Stromal cell of bone marrow (primary cell): ENCODE measurements at places on chromosomes 6 and 20.

DNA sequence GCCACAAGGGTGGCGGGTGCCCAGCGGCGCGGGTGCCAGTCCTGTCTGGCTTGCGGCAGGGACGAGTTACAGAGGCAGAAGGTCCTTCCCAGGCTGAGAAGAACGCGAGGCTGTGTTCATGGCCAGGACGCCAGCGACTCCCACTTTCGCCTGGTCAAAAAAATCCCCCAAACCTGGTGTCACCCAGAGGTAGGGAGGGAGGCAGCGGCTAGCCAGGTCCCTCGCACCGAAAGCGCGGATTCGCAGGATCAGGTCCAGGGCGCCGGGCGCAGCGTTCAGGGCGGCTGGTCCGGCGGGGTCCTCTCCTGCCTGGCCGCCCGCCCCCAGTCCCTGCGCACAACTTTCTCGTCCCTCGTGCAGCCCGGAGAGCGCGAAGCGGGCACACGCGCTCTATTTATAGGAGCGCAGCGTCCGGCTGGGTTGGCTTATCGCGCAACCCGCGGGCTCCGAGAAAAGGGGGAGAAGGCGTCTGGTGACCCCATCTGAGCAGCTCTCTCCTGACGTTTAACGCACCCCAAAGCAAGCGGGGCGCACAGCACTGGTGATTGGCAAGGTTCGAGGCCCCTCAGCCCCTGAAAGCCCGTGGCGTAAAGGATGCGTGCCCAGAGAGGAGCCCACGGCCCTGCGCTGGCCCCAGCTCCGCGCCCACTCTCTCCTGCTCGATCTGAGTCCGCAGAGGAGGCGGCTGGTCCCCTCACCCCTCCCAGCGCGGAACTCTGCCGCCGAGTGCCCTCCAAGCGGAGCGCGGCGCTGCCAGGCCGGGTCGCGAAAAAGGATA is 519 bp downstream of the CBLN4 start:
- no peak for DNase-seq

DNA sequence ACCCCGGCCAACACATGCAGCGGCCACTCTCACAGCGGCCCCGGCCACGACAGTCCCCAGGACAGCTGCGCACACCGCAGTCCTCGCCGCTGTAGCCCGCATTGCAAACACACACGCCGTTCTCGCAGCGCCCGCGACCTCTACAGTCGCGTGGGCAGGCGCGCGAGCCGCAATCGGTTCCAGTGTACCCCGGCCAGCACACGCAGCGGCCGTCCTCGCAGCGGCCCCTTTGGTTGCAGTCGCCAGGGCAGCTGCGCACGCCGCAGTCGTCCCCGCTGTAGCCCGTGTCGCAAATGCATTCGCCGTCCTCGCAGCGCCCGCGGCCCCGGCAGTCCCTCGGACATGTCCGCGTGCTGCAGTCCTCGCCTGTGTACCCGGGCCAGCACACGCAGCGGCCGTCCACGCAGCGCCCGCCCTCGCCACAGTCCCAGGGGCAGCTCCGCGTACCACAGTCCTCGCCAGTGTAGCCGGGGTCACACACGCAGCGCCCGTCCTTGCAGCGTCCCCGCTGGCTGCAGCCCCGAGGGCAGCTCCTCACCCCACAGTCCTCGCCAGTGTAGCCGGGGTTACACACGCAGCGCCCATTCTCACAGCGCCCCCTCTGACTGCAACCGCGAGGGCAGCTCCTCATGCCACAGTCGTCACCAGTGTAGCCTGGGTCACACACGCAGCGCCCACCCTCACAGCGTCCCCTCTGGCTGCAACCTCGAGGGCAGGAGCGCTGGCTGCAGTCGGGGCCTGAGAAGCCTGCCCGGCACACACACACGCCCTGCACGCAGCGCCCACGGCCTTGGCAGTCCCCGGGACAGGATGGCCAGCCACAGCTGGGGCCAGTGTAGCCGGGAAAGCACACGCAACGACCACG is 12.5 kb downstream of the TNXB start:
- DNase-seq = no peak

- DNase-seq = no peak
Measured at GRCh38 chr6:16540804-16541752, 220.2 kb downstream of the ATXN1 start.

- DNase-seq = peak; percentile 51
Measured at GRCh38 chr20:49982346-49983122, at the start of gene SNAI1. Gene SNAI1, plus strand, starts transcription at chr20:49982980. Its CDS starts 80 bp downstream, at chr20:49983060.

- DNase-seq = no peak
Measured at GRCh38 chr6:166767230-166767629, 140.2 kb upstream of the RPS6KA2 start.

GRCh38 chr20:46690219-46691106 is 1.2 kb upstream of the TP53RK start:
- no peak for DNase-seq

GRCh38 chr6:45772886-45773495 is 242.7 kb downstream of the CLIC5 start:
- no peak for DNase-seq

- DNase-seq = peak; percentile 44
Measured at GRCh38 chr6:75488033-75488432, 5.6 kb downstream of the FILIP1 start.

DNA sequence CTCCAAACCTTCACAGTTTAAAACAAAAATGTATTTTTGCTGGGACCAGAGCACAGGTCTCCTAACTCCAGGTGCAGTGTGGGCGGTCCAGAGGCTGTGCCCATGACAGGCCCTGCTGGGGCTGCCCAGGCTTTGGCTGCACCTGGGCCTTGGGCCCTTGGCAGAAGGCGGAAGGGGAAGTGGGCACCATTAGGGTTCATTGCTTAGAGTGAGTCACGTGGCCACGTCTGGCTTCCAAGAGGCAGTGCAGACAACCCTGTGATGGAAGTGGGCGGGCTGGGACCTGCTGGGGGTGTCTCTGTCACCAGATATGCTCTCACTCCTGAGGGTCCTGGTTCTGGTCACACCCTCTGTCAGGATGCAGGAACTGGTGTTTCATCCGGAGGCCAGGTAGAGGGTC is 302.2 kb downstream of the QKI start:
- no peak for DNase-seq

GRCh38 chr6:159422041-159422984 is 253.1 kb downstream of the FNDC1 start:
- no peak for DNase-seq

- peak; percentile 40 for DNase-seq
Measured at GRCh38 chr20:2137552-2138201, 36.0 kb downstream of the STK35 start.

GRCh38 chr20:49515586-49515985 is 33.1 kb upstream of the KCNB1 start:
- no peak for DNase-seq

DNA sequence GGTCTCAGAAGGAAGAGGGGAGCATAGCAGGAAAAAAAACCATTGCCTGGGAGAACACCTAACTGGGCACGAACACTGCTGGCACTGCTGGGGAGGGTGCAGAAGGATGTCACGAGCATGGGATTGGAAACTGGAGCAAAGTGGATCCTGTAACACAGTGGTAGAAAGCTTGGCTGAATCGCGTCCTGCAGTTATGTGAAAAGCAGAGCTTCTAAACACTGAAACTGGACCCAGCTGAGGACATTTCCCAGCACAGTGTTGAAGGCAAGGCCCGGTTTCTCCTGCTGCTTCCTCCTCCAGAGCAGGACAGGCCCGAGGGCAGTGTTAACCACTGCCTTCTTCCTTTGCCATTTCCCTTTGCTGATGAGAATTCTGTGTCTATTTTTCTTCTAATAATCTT is 6.7 kb downstream of the APMAP start:
- no peak for DNase-seq

GRCh38 chr20:8196096-8196495 is 64.0 kb downstream of the PLCB1 start:
- DNase-seq = no peak

- no peak for DNase-seq
Measured at GRCh38 chr6:170048615-170049256, 242.1 kb downstream of the DLL1 start.

- no peak for DNase-seq
Measured at GRCh38 chr20:46056970-46057855, 28.2 kb downstream of the SLC12A5 start.

- DNase-seq = no peak
Measured at GRCh38 chr20:59993736-59994430, 35.7 kb downstream of the CDH26 start.

DNA sequence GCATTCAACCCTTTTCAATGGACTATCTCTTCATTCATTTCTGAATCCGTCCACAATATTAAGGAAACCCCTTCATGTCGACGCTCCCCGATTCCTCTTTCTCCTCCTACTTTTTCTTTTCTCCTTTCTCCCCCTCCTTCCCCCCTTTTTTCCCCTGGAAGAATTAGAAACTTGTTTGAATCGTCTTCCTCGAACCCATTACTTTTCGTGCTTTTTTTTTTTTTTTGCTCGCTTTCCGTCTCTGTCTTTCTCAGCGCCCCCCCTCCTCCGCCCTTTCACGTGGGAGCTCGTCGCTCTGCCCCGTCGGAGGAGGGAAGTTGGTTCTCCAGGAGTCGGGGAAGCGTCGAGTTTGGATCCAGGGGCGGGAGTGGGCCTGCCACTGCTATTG is 2.3 kb upstream of the NKX2-2 start:
- no peak for DNase-seq

DNA sequence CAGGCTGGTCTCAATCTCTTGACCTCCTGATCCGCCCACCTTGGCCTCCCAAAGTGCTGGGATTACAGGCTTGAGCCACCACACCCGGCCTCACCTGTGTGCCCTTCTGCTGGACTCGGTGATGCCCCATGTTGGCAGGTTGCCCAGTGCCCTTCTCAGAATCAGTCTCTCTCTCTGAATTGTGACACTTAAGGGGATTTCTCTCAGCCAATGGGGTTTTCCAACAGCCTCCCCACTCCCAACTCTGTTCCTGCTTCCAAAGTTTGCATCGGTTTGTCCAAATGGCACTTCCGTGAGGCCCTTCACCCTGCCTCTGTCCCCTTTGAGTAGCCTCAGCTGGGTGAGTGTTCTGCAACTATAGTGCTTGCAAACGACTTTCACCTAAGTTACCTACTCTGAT is 3.1 kb upstream of the MRPS10 start:
- no peak for DNase-seq

- DNase-seq = no peak
Measured at GRCh38 chr20:22562620-22563019, 21.8 kb downstream of the FOXA2 start.

GRCh38 chr6:109315341-109316110 is 66.7 kb downstream of the CD164 start:
- DNase-seq = no peak

GRCh38 chr6:18264923-18265377 is 620 bp upstream of the DEK start:
- no peak for DNase-seq

GRCh38 chr20:46674253-46675083 is 14.8 kb downstream of the TP53RK start:
- DNase-seq = no peak

- peak; percentile 31 for DNase-seq
Measured at GRCh38 chr6:30862156-30862875, 22.0 kb upstream of the DDR1 start.

DNA sequence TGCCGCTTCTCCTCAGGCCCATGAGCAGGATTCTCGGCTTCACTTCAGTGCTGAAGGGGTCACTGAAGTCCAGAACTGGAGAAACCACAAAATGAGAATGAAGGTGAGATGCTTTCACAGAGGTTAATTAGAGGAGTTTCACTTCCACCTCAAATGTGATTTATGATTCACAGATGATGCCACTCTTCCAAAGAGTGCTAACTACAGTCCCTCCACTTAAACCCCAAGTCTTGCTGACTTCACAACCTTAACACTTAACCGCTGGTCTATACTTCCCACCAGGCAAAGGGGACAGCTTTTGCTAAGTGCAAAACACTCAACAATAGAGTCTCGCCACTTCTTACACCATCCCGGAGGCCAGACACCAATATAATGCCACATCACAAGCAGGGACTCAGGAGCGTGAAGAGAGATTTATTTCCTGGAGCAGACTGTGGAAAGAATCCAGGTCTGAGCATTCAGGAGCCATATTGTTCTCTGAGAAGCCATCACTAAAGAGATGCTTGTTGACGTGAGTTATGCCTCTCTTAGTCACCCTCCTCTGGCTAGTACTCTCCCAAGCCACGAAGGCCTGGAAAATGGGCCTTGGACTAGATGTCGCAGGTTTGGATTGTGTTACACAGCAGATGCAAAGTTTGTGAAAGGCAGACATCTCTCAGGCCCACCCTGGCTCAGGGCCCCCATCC is 24.4 kb downstream of the RRAGD start:
- DNase-seq = no peak

- DNase-seq = no peak
Measured at GRCh38 chr20:22623211-22623610, 38.8 kb upstream of the FOXA2 start.

- DNase-seq = no peak
Measured at GRCh38 chr6:163719028-163719742, 304.7 kb downstream of the QKI start.

DNA sequence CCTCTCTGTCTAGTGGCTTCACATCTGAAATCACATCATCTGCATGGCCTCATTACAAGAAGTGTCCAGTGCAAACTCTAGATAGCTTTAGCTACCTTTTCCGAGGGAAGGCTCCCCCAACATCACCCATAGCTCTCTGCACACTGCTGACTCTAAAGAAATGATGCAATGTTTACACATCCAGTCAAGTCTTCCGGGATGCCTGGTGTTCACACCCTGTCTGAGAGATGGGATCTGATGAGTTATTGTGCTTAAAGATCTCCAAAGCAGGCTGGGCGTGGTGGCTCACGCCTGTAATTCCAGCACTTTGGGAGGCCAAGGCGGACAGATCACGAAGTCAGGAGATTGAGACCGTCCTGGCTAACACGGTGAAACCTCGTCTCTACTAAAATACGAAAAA is 404.6 kb upstream of the IRAK1BP1 start:
- no peak for DNase-seq

DNA sequence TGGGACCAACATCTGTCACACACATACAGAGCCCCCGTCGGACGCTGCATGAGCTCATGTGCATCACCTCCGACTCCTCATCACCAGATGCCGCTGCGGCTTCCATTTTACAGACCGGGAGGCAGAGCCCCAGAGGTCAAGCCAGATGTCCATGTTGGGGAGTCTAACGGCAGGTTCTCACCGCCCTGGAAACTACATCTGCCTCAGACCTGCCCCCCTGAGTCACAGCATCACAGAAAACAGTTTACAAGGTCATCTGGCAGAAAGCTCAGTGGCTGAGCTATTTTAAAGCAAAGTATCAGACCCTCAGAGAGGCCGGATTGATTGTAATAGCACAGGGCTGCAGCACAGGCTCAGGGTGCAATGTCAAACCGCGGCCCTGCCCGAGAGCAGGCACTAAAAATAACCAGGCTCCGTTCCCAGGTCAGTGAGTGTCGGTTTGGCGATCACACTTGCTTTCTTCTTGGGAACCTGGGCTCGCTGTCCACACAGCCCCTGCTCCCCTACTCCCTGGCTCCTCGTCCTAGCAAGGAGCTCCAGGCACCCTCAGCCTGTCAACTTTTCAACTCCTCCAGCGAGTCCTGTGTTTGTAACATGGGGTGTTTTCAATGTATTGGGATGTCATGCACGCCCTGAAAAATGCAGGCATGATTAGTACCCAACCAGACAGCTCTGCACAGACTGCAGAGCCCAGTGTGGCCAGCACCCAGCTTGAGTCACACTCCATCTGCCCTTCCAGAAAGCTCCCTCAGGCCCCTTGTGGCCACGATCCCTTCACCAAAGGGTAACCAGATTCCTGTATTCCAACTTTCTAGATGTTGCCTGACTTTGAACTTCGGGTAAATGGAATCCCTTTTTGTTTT is 264.5 kb downstream of the CDH4 start:
- DNase-seq = no peak

GRCh38 chr6:108735310-108736001 is 112.8 kb upstream of the ARMC2 start:
- DNase-seq = no peak
